Gastrocnemius medialis (tissue), 4 donors: ENCODE measurements at places on chromosomes 2 and 18. TPM values are rescaled to one million over a fixed set of nuclear protein-coding genes. Genes with fewer than 3 reads are reported as not detected.
A peak's percentile ranks its signal among the peaks of the same experiment; 100 is the strongest.

- DNase-seq: no peak
Observed at GRCh38 chr18:23853448-23854195, 160.9 kb upstream of the TTC39C start.

GRCh38 chr2:88959480-88960204 lies 268.2 kb downstream of the RPIA start:
- no peak for DNase-seq

- DNase-seq: no peak
Observed at GRCh38 chr2:28471214-28471613, 24.6 kb upstream of the PLB1 start.

DNA sequence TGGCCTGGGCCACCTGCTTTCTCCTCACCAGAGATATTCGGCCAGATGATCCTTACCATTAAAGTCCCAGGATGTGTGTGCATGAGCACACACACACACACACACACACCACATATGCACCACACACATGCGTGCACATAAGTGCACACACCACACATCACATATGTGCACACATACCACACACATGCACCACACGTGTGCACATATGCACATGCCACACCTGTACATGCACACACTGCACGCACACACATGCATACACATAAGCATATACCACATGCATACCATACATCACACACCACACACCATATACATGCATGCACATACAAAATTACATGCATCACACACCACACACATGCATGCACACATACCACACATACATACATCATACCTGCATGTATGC lies 38.7 kb downstream of the RPL37A start:
- no peak for DNase-seq

DNA sequence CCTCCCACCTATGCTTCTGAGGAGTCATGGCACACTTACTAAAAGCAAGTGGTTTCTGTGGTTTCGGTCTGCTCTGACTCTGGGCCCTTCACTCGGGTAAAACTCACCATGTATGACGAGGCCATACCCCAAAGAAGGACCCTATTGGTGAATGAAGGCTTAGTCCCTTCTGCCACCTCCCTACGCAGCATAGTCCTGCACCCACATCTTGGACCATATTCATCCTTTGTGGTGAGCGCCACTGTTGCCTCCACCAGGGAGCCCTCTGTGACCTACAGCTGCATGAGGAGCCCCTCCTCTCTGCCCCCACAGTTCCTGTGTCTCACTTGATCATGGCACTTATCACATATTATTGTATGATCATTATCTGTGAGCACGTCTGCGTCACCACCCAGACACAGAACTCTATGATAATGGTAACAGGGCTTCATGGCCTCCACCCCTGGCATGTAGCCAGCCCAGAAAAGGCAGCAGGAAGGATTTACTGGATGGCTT lies 113.3 kb downstream of the TFCP2L1 start:
- no peak for DNase-seq

- peak; percentile 74 for DNase-seq
Observed at GRCh38 chr2:189674374-189675112, at the start of gene ANKAR. TSS of gene ANKAR (plus strand) at chr2:189674670. CDS start at chr2:189676491, 1,821 bp downstream.

DNA sequence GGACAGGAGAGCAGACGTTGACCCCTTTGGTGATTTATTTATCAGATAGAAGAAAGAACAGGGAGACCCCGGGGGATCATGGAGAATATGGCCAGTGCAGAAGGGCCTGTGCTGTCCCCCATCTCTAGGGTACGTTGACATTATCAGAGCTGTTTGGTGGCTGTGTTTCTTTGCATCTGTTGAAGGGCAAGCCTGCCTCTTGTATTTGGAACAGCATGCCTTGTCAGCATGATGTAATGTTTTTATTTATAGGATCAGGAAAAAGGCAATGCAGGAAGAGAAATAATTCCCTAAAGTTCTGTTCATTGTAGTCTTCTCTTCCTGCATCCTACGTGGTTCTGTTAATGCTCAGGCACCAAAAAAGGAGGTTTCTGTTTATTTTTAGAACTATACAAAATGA lies 49.8 kb upstream of the CABYR start:
- no peak for DNase-seq

DNA sequence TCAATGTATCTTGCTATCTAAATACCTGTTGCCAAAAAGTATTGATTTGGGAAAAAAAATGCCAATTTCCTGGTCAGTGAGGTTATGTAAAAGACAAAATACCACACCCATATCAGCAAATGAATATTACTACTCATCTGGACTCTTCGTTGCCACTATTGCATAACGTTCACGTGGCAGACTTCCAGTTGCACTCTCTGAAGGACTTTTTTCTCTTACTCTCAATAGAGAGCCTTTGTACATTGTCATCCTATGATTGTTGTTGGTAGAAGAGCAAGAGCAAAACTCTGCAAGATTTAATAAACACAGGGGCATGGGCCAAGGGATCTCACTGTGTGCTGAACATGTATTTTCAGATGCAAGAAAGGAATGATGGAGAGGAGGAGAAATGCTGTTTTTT lies 689.8 kb downstream of the MBD2 start:
- DNase-seq: no peak

DNA sequence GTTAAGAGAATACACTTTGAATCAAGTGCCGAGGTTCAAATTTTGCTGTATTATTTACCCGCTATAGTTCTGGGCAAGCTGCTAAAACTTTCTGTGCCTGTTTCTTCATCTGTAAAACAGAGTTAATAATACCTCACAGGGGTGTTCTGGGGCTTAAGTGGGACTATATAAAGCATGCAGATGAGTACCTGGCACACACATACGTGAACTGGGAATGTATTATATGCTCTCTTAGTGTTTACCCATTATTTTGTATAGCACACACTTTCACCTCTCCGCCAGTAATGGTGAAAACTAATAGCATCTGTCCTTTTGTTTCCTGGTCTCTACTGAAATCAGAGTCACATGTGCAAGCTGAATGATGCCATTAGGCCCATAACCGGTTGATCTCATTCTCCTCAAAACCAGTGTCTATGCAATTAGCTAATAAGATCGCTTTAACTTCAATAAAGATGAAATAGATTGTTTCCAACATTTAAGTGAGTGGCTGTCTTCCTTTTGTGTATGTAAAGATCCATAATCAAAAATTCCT lies 3.8 kb upstream of the CDKL4 start:
- DNase-seq: no peak

DNA sequence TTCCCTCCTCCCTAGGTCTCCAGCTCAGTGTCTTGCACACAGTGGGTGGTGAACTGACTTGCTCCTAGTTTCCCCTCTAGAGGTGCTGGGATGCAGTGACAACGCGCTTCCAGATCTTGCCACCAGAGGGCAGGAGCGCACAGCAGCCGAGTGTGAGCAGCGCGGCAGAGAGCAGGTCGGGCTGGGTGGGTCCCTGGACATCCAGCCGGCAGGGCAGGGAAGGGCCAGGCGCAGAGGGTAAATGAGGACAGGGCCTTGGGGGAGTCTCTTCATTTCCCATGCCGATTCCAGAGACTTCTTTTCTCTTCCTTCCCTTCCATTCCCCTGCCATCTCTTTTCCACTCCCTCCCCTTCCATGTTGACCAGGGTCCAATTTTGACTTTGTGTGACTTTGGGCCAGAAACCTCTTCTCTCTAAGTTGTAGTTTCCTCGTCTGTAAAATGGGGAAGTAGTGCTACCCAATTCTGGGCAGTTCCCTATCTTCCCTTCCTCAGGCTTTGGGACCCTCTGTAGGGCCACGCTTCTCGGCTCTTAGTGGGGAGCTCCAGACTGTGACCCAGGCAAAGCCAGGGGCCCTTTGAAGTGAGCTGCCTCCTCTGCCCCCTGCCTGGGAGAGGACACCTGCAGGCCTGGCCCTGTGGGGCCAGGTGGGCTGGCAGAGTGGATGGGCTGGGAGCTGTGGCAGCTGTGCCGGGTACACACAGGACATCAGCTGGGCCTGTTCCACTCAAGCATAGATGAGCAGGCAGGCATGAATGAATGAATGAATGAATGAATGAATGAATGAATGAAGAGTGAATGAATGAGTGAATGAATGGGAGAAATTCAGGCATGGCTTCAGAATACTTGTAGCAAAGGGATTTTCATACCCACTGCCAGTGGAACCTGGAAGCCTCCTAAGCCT lies 43.3 kb upstream of the TAF1B start:
- peak; percentile 62 for DNase-seq

DNA sequence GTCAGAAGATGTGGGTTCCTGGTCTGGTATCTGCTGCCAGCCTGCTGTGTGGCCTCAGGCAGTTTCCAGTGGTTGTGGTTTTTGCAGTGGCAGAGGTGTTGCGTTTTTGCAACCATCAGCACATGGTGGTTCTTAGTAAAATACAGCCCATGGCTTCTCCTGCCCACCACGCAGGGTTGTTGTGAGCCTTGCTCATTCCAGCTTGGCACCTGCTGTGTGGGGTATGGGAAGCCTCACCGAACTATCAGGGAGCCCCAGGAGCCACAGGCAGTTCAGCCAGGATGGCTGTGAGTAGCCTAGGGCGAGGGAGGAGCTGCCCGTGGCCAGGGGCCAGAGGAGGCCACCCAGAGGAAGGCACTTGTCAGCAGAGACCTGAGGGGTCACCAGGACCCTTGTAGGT lies 9.8 kb downstream of the ARID5A start:
- no peak for DNase-seq

DNA sequence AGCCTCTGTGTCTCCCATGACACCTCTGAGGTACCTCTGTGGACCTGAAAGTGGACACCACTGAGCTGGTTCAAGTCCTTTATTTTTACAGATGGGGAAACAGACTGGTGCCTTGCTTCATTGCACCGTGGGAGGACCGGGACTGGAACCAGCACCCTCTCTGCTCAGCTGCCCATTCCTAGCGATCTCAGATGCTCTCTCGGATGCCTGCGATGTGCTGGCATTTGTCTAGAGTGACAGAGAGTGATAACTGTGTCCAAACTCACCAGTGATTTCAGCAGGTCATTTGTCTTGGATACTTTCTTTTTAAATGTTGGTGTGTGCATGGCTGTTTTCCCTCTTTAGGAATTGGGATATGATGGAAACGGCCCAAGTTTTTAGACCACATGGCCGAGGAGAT lies 30.1 kb upstream of the LYPD6B start:
- no peak for DNase-seq

GRCh38 chr2:15753811-15754702 lies 162.4 kb downstream of the DDX1 start:
- no peak for DNase-seq

GRCh38 chr2:126890136-126890510 lies 8.6 kb upstream of the TEX51 start:
- DNase-seq: no peak

DNA sequence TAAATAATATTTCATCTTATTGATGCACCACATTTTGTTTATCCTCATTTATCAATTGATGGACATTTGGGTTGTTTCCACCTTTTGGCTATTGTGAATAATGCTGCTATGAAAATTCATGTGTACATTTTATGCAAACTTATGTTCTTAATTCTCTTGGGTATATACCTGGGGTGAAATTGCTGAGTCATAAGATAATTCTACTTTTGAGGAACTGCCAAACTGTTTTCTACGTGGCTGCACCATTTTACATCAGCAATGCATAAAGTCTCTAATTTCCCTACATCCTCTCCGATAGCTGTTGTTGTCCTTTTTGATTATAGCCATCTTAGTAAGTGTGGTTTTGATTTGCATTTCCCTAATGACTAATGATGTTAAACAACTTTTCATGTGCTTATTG lies 116.5 kb upstream of the DLX2 start:
- DNase-seq: no peak

DNA sequence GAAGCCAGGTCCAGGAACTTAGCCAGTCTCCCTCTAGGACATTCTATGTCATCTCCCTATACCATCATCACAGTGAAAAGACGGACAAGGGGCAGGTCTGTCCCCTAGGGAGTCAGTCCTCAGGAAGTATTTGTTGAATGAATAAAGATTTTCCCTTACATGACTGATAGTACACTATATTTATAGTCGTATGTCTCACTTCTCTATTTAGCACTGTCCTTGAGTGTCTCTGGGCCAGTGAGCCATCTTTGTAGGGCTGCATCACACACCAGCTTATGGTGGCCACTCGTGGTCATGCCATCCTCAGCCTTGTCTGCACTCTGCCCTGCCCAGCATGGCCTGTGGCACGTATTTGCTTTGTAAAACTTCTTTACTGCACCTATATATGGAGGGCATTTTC lies 25.8 kb downstream of the PTPN18 start:
- DNase-seq: no peak

GRCh38 chr2:144162652-144163051 lies 357.3 kb downstream of the ZEB2 start:
- no peak for DNase-seq

- no peak for DNase-seq
Observed at GRCh38 chr2:157254041-157254440, 3.5 kb upstream of the GALNT5 start.

Gene CACNB4
- 0.04 TPM for total RNA-seq

Gene CD207
- not detected for total RNA-seq

Gene TEKT4
- not detected for total RNA-seq

Gene SLC8A1
- 2.6 TPM for total RNA-seq

Gene ALK
- total RNA-seq: not detected

Gene SERPINB12
- total RNA-seq: not detected

Gene CYS1
- not detected for total RNA-seq

Gene ANTXR1
- 10.6 TPM for total RNA-seq

Gene LYG1
- 0.67 TPM for total RNA-seq

Gene LRATD1
- 0.58 TPM for total RNA-seq

Gene ZNF892
- total RNA-seq: 1.5 TPM
